SK-N-SH (cell line): ENCODE measurements at places on chromosomes 1 and 21.

- no peak for DNase-seq
Measured at GRCh38 chr1:239722035-239722434, 335.7 kb downstream of the CHRM3 start.

- no peak for DNase-seq
Measured at GRCh38 chr1:22488319-22488718, 36.7 kb downstream of the ZBTB40 start.

DNA sequence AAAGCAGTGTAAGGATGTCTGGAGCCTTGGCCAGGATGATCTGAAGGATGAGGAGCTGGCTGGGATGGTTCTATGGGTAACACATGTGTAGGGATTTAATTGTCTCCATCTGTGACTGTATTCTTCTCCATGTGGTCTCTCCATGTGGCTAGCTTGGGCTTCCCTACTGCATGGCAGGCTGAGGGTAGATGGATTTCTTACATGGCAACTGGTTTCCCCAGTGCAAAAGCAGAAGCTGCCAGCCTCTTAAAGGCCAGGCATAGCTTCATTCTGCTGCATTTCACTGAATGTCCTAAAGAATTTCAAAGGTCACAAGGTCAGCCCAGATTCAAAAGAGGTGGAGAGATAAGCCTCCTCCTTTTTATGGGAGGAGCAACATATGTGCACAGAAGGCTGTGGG, 61.7 kb downstream of the XCL2 start:
- DNase-seq, result no peak

GRCh38 chr1:112533029-112533428, 24.3 kb downstream of the WNT2B start:
- no peak for DNase-seq

- no peak for DNase-seq
Measured at GRCh38 chr1:164021813-164022212, 537.2 kb upstream of the PBX1 start.

GRCh38 chr1:100785470-100786052, 66.0 kb downstream of the VCAM1 start:
- DNase-seq, result no peak

GRCh38 chr1:160284220-160284781, 632 bp downstream of the PEX19 start:
- DNase-seq, result no peak

GRCh38 chr1:150557813-150558212, 8.6 kb downstream of the ADAMTSL4 start:
- no peak for DNase-seq

- no peak for DNase-seq
Measured at GRCh38 chr1:159879977-159880376, 17.5 kb upstream of the VSIG8 start.

DNA sequence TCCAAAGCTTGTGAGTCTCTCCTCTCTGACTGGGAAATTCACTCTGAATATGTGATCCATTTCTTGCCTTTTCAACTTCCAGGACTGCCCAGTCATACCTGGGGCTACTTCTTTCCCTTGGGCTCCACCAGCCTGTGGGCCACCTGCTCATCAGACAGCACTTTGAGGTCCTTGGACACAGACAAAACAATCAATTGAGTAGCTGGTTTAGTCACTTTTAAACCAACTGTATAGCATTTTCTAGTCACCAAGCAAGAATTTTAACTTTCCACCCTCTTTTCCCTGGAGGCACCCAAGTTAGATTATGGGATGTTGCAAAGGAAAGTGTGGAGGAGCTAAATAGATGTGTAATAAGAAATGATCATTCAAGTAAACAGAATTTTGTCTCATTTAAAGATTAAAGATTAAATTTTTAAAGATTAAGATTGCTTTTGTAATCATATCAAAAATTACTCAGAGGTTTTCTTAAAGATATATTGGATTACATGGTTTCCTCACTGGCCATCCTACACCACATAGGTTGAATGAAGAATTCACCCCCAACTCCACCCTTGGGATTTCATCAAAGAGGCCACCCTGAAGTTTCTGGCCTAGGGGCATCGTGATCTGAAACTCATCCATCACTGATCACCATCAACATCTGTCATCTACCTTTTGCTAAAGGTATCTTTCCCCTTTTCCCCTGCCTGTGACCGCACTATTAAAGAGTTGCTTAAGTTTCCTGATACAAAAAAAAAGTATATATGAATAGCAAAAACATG, 219.2 kb upstream of the NR5A2 start:
- DNase-seq, result no peak

DNA sequence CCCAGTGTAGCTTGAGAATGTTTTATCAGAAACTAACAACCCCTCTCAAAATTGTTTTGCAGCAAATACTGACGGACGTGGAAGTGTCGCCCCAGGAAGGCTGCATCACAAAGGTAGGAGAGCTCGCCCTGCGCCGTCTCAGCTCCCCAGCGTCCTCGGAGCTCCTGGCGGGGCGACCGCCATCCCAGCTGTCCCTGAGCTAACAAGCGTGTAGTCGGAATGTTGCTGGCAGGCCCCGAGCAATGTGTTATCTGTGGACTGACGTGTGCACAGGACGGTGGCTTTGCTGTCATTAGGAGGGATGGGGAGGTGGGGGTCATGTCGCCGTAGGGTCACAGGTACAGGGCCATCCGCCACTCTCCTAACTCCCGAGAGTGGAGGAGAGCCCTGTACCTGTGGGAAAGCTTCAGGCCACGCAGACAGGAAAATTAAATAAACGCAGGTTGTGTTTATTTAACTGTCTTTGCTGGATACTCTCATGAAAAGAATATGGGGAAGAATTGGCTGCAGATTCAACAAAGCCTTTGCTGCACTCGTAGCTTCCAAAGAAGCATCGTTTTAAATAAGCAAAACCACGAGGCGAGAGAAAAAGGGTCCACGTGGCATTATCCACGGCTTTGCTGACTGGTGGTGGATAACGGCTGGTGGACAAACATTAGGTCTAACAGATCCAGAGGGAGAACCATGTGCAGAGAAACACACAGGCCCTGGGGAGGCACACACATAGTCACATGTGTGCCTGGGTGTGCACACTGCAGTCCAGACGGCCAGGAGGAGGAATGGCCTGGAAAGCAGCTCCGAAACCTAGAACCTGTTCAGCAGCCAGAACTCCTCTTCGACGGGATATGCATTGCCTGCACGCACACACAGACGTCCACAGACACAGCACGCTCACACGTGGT, 175.3 kb downstream of the PRDM16 start:
- no peak for DNase-seq

GRCh38 chr1:200890818-200891773, 3.6 kb upstream of the INAVA start:
- peak; percentile 88 for DNase-seq

- peak; percentile 56 for DNase-seq
Measured at GRCh38 chr1:1264868-1265272, 8.8 kb downstream of the UBE2J2 start.

- no peak for DNase-seq
Measured at GRCh38 chr21:35512346-35512745, 463.2 kb upstream of the RUNX1 start.

- DNase-seq, result no peak
Measured at GRCh38 chr1:10387677-10388386, 11.0 kb upstream of the PGD start.

- no peak for DNase-seq
Measured at GRCh38 chr21:31107871-31108270, 69.6 kb upstream of the KRTAP19-8 start.

DNA sequence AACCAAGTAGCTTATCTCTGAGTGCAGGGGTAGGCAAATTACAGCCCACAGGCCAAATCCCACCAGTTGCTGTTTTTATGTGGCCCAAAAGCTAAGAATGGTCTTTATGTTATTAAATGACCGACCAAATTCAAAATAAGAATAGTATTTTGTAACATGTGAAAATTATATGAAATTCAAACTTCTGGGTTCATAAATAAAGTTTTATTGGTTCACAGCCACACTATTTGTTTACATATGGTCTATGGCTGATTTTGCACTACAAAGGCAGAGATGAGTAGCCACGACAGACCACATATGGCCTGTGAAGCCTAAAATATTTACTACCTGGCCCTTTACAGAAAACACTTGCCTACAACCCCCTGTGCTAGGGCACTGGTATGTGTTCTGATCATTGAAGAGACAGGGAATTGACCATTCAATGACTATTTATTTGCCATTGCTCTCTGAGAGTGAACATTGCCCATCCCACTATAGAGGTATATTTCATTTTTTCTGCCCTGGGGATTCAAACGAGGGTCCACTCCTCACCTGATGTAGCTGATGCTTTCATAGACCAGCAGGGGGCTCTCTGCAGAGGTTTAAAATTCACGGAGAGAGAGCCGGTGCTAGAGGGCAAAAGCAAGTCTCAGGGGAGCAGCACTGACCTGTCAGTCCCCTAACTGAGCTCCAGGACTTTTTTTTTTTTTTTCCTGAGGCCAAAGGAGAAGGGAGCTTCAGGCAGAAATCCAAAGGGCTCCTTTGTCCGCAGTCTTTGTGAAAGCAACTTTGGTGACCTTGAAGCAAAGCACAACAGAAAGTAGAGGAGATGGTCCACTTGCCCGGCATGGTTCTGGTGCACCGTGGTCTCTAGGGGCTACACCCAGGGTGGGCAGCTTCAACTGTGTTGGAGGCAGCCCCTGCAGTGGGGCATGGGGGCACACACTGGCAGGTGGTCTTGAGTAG, 7.3 kb upstream of the GNL2 start:
- DNase-seq, result peak; percentile 74

GRCh38 chr1:44625348-44625747, 48.9 kb downstream of the TMEM53 start:
- DNase-seq, result no peak

DNA sequence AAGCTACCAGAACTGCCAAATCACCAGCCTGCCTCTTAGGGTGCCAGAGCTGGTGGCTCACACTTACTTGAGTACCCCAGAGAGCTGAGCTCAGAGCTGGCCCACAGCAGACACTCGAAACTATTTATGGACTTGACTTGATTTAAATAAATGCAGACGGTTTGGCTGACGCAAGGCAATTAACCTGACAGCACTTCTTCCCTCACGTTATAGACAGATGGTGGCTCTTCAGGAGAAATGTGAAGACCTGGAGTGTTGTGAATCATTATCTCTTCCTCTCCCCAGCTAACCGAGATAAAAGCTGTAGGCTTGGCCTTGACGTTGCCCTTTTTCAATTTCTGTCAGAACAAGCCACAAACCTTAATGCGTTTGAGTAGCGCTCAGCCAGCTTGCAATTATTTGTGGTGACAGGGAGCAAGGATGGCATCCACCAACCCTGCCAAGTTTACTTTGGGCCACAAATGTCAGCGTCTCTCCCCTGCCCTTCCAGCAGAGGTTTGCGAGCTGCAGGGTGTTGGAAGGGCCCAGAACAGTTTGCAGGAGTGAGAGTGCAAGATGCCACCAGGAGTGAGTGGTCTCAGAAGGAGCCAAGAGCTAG, 34.0 kb upstream of the BCAR3 start:
- DNase-seq, result no peak
